8988T (cell line): ENCODE measurements at places on chromosomes 3 and 15.

GRCh38 chr3:47912006-47912504 is 104.2 kb downstream of the MAP4 start:
- DNase-seq = no peak

DNA sequence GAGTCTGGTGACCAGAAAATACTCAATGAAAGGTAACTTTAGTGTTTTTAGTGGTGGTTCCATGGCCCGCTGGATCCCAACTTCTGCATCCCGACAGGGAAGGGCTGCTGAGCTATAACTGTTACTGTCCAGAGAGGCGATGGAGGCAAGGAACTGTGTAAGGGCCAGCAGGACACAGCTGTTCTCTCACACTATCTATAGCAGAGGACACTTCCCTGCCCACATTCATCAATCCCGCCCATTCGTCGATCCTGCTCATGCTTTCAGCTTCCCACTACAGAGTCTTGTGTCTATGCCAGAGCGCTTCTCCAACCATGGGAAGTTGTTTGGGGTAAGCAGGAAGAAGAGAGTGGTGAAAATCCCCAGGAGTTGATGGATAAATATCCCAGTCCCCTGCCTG is 8.4 kb downstream of the COLQ start:
- DNase-seq = no peak

GRCh38 chr3:157487339-157487738 is 15.9 kb downstream of the VEPH1 start:
- no peak for DNase-seq

GRCh38 chr3:13475871-13476590 is 4.1 kb upstream of the HDAC11 start:
- no peak for DNase-seq

- no peak for DNase-seq
Measured at GRCh38 chr15:25331404-25331803, 107.4 kb downstream of the UBE3A start.

GRCh38 chr3:133662278-133662651 is 524 bp upstream of the TOPBP1 start:
- peak; percentile 32 for DNase-seq

DNA sequence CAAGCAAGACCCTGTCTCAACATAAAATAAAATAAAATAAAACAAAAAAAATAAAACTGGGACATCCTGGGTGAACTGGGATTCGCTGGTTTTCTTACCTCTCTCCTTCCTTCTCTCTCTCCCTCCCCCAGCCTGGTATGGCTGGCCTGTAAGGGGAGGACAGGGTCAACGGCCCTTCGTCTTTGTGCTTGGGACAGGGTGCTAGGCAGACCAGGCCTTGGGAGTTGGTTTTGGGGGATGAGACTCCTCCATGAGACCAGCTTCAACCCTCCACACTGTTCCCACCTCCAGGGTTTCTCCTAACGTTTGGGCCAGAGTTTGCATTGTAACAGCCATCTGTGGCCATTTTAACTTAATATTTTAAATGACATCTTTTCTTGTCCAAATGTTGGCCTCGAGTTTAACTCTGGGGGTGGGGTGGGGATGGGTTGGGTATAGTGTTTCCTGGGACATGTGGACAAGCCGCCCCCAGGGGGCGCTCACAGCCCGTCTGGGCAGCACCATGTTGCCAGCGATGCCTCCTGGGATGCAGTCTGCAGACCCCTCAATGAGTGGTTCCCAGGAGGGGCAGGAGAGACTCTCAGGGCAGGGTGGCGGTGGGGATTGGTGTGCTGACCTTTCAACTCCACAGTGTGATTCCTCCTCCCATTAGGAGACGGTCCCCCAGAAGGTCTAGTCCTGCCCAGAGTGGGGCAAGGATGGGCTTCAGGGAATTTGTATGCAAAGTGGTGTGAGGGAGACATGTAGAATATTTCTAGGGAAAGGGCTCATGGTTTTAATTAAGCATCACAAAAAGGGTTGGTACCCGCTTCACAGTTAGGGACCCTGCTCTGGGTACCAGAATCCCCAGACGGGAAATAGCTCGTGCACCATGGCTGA is 37.7 kb upstream of the LCTL start:
- DNase-seq = peak; percentile 51

DNA sequence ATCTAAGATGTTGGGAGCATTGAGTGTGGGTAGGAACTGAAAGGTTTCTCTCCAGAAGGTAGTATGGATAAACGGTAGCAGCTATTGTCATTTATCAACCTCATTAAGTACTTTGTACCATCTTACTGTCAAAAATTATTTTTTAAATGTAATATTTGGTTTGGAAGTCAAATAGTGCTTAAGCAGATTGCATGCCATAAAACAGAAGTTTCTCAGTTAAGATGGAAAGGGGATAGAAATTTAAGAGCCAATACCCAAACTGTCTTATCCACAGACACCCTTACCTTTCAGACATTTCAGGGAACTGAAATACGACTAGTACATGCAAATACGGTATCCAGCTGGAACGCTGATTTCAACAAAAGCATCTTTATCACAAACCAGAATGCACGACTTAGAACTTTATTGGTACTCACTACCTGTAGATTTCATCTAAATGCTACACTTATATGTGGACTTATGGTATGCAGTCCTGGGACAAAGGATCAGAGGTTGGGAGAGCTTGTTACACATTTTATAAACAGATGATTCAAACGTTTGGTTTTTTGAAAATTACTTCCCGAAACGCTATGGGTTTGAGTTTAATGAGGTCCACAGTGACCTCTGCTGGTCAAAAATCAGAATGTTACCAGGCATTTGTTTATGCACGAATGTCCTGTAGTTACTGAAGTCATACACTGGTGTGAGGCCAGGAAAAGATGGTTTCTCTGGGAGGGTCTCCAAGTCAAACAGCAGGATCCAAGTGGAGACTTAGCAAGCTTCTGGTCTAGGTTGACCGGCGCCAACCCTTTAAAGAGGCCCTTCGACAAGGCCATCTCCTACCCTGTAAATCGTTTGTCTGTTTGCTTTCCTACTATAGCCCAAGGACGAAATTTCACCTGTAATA is 45.7 kb upstream of the DUT start:
- no peak for DNase-seq

- no peak for DNase-seq
Measured at GRCh38 chr3:38141952-38142273, 3.5 kb downstream of the MYD88 start.
